A549 (cell line): ENCODE measurements at places on chromosomes 16 and 17. TPM values are rescaled to one million over a fixed set of nuclear protein-coding genes. Genes with fewer than 3 reads are reported as not detected.

DNA sequence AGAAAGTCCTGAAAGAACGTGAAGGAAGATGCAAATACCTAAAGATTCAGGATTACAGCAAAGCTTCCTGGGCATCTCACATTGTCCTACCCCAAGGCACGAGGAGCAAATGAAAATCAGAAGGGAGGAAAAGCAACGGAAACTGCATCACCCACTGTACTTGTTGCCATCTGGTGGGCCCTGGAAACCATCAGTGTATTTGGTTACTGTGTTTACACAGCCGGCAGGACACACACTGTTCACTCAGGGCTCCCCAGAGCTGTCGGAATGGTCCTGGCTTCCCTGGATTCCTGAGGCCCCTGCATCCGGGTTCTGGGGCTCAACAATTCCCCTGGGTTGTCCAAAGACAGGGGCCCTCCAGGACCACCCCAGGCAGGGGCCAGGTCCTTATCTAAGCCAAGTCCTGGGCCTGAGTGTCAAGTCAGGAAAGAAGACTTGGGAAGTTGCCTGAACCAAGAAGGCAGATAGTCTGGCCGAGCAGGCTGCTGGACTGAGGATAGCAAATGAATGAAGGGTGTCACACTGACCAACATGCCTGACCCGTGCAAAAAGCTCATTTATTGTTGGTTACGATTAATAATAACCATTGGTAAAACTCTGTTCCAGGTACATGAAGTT, 52.8 kb downstream of the SOX9 start:
- DNase-seq: no peak

GRCh38 chr16:82400046-82400445, 226.7 kb upstream of the CDH13 start:
- no peak for DNase-seq

DNA sequence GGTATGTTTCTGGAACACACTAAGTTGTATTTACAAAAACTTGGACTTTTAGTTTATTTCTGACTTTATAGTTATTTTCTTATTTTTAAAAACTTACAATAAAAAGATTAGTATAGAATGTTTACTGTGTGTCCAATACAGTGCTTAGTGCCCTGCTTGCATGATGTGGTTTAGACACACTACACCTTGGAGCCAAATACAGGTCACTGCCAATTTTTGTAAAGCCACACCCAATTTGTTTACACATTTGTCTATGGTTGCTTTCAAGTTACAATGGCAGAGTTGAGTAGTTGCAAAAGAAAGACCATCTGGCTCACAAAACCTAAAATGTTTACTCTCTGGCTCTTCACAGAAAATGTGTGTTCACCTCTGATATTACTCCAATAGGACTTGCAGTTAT, 807.1 kb downstream of the KCNJ2 start:
- no peak for DNase-seq

DNA sequence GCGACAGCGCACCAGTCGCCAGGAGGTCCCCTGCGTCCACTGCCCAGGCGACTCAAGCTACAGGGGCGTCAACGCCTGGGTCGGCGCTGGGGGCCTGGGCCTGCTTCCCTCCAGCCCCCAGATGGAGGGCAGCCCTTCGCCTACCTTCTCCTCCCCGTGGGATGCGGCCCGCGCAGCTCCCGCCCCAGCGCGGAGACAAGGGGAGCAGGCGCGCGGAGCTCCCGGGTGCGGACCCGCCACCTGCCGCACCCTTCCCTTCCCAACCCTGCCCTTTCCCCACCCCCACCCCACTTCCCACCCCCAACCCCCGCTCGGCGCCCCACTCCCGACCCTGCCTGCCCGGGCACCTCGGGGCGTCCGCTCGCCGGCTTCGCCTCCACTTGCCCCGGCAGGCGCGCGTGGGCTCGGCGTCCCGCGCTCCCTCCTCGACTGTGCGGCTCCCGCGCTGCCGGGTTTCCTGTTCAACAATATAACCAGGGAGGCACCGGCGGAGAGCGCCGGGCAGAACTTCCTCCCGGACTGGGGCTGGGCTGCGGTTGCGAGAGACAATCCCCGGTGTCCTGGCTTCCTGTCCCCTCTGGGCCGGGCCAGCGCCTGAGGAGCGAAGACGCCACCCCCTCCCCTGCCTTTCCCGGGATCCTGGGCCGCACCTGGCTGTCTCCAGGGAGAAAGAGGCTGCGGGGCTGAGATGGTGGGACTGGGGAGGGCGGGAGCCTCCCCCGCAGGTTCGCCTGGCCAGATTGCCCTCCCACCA, at the start of gene ARHGAP27:
ARHGAP27 (minus strand) TSS at position 466 of the 754 bp plus-strand sequence. CDS start 2,591 bp downstream, outside the sequence.
- DNase-seq: no peak

- no peak for DNase-seq
Measured at GRCh38 chr17:82016875-82017459, 5.7 kb downstream of the CENPX start.

DNA sequence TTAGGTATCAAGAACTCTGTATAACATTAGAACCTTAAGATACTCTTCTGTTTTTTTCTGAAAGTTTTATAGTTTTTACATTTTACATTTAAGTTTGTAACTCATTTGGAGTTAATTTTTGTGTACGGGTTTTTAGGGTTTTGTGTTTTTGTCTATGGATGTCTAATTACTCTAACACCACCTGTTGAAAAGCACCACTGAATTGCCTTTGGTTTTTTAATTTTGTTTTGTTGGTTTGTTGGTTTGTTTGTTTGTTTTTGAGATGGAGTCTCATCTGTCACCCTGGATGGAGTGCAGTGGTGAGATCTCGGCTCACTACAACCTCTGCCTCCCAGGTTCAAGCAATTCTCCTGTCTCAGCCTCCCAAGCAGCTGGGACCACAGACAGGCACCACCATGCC, 29.8 kb upstream of the ZNF629 start:
- DNase-seq: no peak

DNA sequence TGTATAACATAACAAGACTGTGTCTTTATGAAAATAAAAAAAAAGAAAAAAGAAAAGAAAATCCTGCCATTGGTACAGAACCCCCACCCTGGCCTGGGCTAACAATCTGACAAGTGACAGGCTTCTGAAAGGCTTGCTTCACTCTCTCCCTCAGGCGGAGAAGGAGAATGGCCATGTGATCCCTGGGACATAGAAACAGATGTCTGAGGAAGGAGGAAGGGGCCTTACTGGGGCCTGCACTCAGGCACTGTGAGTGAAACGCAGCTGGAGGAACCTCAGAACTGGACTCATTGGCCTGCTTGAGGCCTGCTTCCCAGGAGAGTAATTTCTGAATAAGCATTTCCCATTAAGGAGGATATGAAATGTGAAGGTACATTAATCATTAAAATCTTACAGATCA, 17.5 kb downstream of the MAP3K14 start:
- DNase-seq: no peak

DNA sequence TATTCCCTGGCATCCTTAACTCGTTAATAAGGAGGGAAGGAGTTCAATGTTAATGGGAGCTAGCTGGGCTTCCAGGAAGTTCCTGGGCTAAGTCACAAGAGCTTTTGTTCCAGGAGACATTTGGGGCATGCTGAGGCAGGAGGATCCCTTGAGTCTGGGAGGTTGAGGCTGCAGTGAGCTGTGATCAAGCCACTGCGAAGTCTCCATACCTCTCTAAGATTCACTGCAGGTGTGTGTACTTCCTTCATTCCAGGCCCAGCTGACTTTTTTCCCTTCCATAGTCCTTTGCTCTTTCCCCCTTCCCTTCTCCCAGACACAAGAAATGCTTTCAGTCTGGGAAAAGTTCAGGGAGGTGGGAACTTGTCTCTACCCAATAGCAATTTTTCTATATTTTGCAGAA, 489.8 kb downstream of the NPIPA7 start:
- DNase-seq: no peak

- DNase-seq: no peak
Measured at GRCh38 chr16:2664574-2664982, 17.7 kb upstream of the KCTD5 start.

DNA sequence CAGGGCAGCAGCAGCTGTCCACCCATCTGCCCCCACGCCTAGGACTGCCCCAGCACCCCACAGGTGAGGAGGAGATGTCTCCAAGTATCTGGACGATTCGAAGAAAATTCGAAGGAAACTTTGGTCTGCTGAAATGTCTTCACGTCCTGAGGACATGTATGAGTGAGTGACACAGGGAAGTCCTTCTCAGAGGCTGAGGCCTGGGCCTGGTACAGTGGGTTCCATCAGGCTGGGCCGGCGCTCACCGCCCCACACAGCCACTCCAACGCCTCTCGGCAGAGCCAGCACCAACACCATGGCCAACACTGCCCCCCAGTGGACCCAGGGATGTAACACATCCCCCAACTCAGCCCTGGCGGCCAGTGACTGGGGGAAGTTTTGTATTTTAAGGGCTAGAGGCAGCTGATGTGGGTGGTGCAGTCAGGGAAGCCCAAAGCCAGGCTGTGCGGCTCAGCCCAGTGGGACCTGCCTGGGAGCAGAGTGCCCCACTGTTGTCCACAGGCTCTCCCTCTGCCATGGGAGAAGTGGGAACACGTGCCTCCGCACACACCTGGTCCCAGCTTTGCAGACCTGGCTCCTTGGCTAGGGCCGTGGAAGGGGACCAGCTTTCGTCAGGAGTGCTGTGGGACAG, 55.8 kb upstream of the FASN start:
- DNase-seq: peak; percentile 90

GRCh38 chr17:75048249-75048878, 1.3 kb downstream of the KCTD2 start:
- no peak for DNase-seq

DNA sequence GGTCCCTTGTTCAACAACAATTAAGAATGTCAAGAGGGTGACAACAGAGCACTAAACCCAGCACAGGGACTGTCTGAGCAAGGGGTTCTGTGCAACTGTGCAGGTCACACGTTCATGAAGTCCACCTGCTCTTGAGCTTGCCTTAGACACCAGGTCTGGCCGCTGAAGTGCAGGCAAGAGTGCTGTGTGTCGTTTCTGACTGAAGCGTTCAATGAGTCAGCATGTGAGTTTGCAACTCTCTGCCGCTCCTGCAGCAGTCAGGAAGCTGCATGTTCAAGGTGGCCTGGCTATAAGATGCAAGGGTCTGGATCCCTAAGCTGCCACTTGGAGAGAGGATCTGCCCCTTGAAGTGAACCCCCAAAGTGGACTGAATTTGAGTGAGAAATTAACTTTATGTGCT, 332.7 kb upstream of the HSBP1 start:
- no peak for DNase-seq

GRCh38 chr16:86685076-86685475, 106.7 kb downstream of the FOXL1 start:
- DNase-seq: no peak

DNA sequence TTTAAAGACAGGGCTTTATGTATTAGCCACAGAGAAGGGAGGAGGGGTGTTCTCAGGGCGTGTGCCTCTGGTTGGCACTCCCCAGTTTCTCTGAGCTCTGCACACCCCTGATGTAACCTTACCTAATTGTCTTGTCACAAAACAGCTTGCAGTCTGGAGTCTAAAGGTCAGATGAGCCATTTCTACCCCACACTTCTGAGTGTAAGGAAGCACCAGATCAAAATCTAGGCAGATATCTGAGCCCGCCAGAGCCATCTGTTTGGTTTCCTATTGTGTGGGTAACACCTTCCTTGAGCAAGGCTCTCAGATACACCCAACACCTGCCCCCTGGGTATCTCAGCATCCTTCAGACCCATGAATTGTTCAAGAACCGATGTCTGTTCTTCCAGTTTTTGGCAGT, 15.5 kb downstream of the CDH1 start:
- DNase-seq: peak; percentile 66

- no peak for DNase-seq
Measured at GRCh38 chr17:76395980-76396379, 11.6 kb downstream of the SPHK1 start.

- peak; percentile 95 for DNase-seq
Measured at GRCh38 chr17:16521070-16521727, 29.2 kb upstream of the LRRC75A start.

GRCh38 chr17:15744074-15744676, 12.1 kb downstream of the TBC1D26 start:
- no peak for DNase-seq

DNA sequence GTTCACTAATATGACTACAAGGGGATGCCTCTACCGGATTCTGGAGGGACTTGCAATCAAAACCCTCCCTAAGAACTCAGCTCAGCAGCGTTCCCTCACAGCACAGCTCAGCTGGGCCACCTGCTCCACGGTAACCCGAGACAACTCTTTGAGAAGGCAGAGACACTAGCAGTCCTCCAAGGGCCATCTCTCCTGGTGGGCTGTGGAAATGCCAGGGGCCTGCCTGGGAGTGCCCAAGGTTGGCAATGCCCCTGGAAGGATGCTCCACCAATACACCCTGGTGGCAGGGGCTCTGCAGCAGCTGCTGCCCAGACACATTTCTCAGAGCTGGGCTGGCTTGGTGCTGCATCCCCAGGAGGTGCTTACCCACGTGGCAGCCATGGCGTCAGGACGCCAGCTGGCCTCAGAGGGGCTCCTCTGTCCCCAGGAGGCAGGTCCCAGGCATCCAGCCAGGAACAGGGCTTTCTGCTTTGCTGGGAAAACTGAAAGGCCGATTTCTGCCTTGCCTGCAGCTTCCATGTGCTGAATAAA, 16.5 kb downstream of the CDIP1 start:
- no peak for DNase-seq

GRCh38 chr17:39014044-39014794, 47.0 kb upstream of the FBXO47 start:
- DNase-seq: no peak

GRCh38 chr16:50440531-50440930, 71.7 kb upstream of the BRD7 start:
- no peak for DNase-seq

- no peak for DNase-seq
Measured at GRCh38 chr16:1706386-1707192, 594 bp downstream of the MAPK8IP3 start.

- no peak for DNase-seq
Measured at GRCh38 chr16:80080287-80080851, 460.4 kb upstream of the DYNLRB2 start.

GRCh38 chr16:12120217-12120981, 143.9 kb downstream of the SNX29 start:
- DNase-seq: no peak

DNA sequence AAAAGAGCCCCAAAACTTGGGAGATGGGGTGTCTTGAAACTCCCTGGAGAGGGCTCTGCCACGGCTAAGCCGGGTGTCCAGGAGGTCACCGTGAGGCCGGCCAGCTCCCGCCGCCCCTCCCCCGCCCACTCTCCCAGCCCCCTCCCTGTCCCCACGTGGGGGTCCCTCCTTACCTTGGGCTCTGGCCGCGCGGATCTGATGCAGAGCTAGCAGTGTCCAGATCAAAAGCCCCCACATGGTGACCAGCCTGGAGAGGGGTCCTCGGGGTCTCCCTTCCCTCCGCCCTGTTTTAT, 447 bp downstream of the SDK2 start:
- no peak for DNase-seq

GRCh38 chr17:31559584-31560501, 168.4 kb downstream of the RAB11FIP4 start:
- DNase-seq: peak; percentile 22

ABCC11 gene
- 0.05 to 0.19 TPM (median 0.09 TPM) in 3 replicates for polyA plus RNA-seq

CACNG3 gene
- not detected in 3 replicates for polyA plus RNA-seq

SPNS2 gene
- 0.13 to 0.46 TPM (median 0.38 TPM) in 3 replicates for polyA plus RNA-seq

PDILT gene
- not detected in 3 replicates for polyA plus RNA-seq

SOST gene
- 0.05 to 0.07 TPM (median 0.05 TPM) in 3 replicates for polyA plus RNA-seq

SLC12A3 gene
- polyA plus RNA-seq: 0.08 TPM in 1 of 3 replicates, not detected in the others

MARF1 gene
- polyA plus RNA-seq: 10.6 to 12.4 TPM (median 11.6 TPM) in 3 replicates

B9D1 gene
- polyA plus RNA-seq: 47.6 to 59.4 TPM (median 48.2 TPM) in 3 replicates

NPIPB13 gene
- polyA plus RNA-seq: 1.00 to 1.5 TPM (median 1.1 TPM) in 3 replicates

KRTAP2-1 gene
- not detected in 3 replicates for polyA plus RNA-seq

PPP1R1B gene
- not detected in 3 replicates for polyA plus RNA-seq

CTCF gene
- polyA plus RNA-seq: 38.6 to 42.5 TPM (median 40.8 TPM) in 3 replicates

TLCD2 gene
- polyA plus RNA-seq: 3.1 to 3.8 TPM (median 3.5 TPM) in 3 replicates
